Stimulated activated CD8-positive, alpha-beta memory T cell treated with anti-CD3 and anti-CD28 coated beads, Interleukin-15, amount 100 ng/mL, for 24 hours (primary cell): ENCODE measurements at places on chromosomes 7 and 10.

DNA sequence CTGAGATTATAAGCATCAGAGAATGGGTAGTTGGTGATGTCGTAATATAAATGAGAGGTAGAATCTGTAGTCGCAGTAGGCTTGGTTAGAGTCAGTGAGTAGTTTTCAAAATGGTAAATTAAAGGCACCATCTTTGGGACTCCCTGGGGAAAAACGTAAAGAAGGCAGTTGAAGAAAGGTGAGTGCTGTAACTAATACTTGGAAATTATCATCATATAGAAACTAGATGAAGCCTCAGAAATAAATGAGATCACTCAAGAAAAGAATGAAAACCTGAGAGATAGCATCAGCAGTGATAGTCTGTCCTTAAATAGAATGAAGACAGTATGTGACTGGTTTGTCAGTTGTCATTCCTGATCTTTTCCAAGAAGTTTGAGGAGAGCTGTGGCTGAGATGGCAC lies 23.8 kb downstream of the PALS2 start:
- no peak for DNase-seq

DNA sequence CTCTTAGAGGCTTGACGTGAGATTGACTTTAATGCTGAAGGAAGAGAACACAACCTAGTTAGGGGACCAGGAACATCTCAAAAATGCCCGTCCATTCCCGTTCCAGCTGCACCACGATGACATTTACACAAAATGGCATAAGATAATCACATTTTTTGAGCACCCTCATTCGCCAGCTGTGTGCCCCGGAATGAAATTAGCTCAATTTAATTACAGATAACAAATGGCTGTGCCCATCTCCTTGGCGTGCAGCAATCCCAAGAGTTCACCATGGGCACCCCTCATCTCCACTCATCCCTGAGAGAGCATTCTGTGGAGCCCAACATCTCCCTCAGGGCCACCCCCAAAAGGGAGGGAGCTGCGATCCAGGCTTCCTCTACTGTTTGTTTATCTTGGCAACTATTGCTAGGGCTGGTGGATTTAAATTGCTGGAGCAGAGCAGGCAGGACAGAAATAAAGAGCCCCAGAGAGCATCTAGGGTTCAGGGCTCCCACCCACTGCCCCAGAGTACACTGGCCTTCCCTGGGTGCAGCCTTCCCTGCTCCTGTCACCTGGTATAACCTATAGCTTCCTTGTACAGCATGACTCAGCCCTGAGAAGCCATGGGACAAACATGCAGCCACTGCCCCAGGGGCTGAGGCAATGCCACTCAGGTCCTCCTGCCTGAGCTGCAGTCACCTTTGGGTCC lies 263.5 kb downstream of the ZEB1 start:
- DNase-seq = no peak

DNA sequence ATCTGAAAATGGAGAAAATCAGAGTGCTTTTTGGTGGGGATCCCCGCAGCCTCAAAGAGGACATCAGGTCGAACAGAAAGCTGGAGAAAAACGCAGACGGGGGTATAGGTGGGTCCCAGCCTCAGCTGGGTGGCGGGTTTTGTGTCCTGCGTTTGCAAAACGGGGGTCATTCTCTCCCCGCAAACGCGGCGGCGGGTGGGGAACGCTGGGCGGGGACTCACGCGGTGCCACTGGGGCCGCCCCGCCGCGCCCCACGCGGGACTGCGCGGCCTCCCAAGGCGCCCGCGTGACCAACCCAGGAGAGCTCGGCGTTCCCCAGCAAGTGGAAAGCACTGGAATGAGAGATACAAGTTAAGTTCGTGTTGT lies 806 bp upstream of the VIPR2 start:
- no peak for DNase-seq

DNA sequence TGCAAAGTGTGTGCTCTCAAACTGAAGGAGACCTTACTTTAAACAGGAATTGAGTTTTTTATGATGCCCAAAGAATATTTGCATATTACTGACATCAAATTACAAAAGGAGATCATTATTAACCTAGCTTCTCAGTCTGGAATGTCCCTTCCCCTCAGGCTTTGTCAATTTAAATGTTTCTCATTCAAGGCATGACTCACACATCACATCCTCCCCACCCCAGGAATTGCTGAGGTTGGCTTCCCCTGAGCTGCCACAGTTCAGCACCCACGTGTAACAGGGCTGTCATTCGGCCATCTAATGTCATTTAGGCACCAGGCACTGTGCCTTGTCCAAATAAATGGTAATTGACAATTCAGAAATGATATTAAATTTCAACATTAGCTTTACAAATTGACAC lies 305.9 kb upstream of the MGMT start:
- DNase-seq = no peak

DNA sequence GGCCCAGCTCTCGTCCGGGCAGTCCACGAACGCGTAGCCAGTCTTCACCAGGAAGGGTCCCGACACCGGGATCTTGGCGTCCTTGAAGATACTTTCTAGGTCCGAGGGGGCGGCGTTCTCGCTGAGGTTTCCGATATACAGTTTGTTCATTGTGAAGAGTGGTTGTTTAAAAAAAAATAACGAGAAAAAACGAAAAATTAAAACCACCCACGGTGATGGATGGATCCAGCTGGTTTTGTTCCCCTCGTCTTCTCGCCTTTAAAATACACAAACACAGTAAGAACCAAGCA lies 385 bp downstream of the IGF2BP3 start:
- DNase-seq = no peak

DNA sequence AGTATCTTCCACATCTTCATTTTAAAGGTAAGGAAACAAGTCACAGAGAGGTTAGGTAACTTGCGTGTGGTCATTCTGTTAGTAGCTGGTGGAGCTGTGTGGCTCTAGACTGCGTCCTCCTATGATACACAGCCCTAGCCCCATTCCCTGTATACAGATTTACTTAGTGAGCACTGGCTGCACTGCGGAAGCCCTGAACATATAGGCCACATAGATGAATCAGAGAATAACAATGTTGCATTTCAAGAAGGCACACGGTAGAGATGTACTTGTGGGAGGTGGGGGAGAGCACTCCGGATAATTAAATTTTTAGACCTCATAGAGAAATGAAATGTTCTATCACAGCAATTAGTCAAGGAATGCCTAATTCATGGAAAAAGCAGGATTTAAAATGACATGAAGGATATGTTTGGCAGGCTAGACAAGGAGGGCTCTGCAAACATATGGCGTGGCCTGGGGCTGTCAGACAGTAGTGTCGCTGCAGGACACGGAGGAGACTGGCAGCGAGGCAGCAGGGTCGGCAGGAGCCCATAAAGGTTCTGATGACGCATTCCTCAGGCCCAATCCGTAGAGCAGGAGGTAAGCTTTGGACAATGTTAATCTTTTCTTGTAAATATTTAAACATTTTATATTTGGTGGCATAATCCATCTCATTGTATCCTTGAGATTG lies 29.5 kb downstream of the RAB11FIP2 start:
- DNase-seq = no peak

DNA sequence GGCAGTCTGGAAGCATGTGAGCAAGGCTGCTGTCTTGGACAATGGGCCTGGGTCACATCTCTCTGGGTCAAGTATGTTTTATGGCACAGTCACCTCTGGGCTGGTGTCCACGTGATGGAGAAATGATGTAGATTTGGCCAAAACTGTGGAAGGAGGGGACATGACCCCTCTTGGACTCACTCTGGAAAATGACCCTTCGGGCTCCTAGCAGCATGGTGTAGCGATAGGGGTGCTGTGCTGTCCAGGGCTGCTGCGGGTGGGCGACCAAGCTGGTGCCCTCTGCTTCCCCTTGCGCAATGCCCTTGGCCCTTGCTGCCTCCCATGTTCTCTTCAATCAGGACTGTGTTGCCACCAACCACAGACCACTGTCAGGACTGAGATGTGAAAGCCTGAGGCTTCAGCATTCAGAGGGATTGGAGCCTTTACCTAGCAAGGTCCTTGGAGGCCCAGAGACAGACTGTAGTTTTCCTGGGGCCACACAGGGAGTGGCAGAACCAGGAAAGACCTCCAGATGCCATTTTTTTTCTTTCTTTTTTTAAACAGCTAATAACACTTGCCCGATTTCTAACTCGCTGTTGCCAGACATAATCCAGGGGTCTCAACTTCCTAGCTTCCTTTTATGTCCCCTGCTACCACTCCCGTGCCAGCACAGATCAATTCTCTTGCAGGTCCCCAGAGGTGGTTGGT lies 6.1 kb downstream of the CYP26A1 start:
- DNase-seq = no peak

DNA sequence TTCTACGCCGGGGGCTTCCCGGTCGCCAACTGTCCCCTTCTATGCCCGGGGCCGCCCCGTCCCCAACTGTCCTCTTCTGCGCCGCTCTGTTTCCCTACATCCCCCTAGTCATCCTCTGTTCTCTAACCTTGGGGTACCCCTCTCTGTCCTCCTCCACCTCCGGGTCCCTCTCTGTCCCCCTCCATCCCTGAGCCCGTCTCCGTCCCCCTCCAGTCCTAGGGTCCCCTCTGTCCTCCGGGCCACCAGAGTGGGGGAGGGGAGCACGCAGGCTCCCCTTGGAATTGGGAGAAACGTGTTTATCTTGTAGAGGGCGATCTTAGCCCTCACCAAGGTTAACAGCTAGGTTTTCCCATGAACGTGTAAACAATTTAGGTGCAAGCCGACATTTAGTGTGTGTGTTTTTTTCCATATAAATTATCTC lies 852 bp upstream of the KLF6 start:
- DNase-seq = no peak

DNA sequence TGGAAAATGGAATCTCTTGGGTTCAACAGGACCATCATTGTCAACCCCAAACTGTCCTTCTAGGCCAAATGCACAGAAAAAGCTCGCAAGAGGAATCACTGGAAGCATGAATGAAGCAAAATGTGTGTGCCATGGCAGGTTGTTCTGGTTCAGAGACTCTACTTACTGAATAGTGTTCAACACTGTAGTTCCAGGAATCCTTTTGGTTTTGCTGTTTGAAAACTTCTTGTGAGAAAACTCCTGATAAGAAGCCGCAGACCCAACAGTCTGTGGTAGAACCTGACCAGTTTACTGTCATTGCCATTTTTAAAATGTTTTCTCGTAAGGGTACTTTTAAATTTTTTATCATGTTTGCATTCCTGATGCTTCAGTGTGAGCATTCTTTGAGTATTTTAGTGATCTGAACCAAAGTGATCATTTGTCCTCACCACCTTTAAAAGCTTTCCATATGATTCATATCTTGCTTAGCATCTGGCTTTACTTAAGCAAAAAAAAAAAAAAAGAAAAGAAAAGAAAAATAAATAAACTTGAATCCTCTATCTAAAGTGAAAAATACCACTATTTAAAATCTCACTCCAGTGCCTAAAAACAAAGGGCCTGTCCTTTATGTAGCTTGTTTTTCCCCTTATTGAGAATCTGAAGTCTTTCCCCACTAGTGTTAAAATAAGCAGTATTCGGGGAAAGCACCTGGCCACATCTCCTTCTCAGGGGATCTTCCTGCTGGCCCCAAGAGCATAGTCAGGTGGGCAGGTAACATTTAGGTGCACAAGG lies 92.4 kb downstream of the WNT2 start:
- no peak for DNase-seq

GRCh38 chr10:98090822-98091221 lies 43.6 kb upstream of the R3HCC1L start:
- no peak for DNase-seq

DNA sequence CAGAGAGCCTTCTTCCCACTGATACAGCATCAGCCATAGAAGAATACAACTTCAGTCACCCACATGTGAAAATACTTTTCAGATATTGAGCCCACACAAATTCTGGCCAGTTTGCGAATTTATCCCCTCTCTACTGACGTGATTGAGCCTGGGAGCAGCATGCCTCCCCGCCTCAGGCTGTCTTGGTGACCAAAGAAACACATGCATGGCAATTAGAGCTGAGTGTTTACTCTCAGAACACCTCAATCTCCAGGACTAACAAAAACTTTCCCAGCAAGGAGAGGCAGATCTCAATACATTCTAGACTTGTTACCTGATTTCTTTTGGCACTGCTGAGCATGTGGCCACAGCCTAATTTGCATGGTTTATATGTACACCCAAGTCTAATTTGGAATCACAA lies 122.5 kb downstream of the TMEM26 start:
- no peak for DNase-seq

GRCh38 chr10:9294865-9295264 lies 1240.4 kb downstream of the GATA3 start:
- DNase-seq = no peak

DNA sequence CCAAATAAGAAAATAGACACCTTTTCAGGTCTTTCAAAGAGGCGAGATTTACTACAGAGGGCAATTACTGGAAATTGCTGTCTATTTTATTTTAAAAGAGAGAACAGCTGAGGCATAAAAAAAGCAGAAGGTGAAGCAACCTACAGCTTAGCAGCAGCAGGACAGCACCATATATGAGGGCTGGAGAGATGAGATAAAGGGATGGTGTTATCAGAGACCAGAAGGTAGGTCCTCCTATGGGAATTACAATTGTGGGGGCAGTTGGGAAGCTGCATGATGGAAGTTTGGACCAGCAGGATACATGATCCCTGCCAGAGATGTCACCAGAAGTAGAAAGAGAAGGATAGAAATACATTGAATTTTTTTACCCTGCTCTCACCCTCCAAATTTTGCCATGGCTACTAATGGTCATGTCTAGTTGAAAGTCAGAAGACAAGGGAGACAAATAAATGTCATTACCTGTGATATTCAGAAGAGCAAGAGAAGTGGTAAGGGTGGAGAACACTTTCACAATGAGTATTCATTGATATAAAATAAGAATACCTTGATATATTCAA lies 77.2 kb upstream of the CALCR start:
- DNase-seq = no peak
